ENCODE measurements at places on chromosomes 1 and 21. TPM values are rescaled to one million over a fixed set of nuclear protein-coding genes. Genes with fewer than 3 reads are reported as not detected.
A peak's percentile ranks its signal among the peaks of the same experiment; 100 is the strongest.

BTBD8 gene
- total RNA-seq = 1.8 TPM

CHIA gene
- not detected for total RNA-seq

LIX1L gene
- 40.1 TPM for total RNA-seq

C1orf226 gene
- total RNA-seq = 3.1 TPM

CDA gene
- total RNA-seq = not detected

CRB1 gene
- 0.65 TPM for total RNA-seq

PTCH2 gene
- 0.79 TPM for total RNA-seq

- no peaks in the 10 kb centered on the region for H3K4me1 ChIP-seq
- peaks cover 15% of the 10 kb centered on the region for H3K36me3 ChIP-seq
- DNase-seq = no peak
- no peak overlapping the region for H3K4me3 ChIP-seq
- H3K27me3 ChIP-seq = no peaks in the 10 kb centered on the region
Observed at GRCh38 chr1:7784492-7785071, 491 bp downstream of the PER3 start.

DNA sequence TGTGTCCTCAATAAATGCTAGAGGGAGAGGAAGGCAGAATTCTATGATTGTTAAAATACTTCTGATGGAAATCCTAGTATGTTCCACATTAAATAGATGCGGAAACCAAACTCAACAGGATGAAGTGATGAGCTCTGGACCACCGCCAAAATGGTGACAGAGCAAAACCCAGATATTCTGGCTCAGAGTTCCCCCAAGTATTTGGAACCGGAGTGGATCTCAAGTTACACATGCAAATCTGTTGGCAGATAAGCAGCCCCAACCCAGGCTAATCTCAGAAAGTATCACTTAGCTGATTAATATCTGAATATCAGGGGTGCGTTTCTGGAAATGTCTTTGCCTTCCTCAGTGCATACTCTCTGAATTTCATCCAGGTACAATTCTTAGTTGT, 17.4 kb upstream of the GRHL3 start:
- no peak for DNase-seq
- no peaks in the 10 kb centered on the region for H3K27me3 ChIP-seq
- H3K36me3 ChIP-seq = no peaks in the 10 kb centered on the region
- peak overlapping the region; percentile 46 for H3K27ac ChIP-seq

DNA sequence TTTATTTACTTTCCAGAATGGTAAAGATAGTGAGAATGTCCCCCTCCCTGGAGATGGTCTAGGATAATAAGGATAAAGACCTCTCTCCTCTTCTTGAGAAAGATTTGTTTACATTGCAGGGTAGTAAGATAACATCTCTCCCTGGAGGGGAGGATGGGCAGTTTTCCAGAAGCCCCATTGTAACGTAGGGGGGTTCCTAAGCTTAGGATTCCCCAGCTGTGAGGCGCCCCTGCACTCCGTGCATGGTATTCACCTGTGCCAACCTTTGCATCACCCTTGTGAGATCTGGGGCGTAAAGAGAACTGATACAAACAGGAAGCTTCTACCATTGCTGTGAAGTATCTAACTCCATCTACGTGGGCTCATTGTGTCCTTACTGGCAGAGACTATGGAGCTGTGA, 148.7 kb upstream of the DNAH14 start:
- H3K36me3 ChIP-seq = no peaks in the 10 kb centered on the region
- H3K4me3 ChIP-seq = no peak overlapping the region
- no peak overlapping the region for H3K27ac ChIP-seq
- no peak for DNase-seq

DNA sequence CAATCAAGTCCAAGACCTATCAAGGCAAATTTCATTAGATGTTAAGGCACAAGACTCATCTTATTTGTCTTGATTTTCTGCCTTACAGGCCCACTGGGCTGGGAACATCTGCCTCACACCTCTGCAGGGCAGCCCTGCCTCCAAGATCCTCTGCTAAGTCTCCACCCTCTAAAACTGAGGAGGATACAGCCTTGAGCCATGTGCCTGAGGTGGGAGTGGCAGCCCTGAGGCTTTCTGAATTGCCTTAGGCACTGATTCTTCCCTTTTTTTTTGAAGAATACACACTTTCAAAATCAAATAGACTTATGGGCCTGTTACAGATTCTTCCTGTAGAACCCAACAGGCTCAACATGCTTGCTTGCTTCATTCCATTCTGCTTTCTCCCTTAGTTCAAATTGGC, 544.3 kb upstream of the ADAMTS5 start:
- DNase-seq = no peak
- H3K4me1 ChIP-seq = peaks cover 8% of the 10 kb centered on the region
- H3K36me3 ChIP-seq = no peaks in the 10 kb centered on the region
- H3K27ac ChIP-seq = no peak overlapping the region
- H3K27me3 ChIP-seq = no peaks in the 10 kb centered on the region
- H3K4me3 ChIP-seq = no peak overlapping the region
